Activated CD8-positive, alpha-beta memory T cell treated with anti-CD3 and anti-CD28 coated beads for 1 hour (primary cell): ENCODE measurements at places on chromosomes 7 and 10.

DNA sequence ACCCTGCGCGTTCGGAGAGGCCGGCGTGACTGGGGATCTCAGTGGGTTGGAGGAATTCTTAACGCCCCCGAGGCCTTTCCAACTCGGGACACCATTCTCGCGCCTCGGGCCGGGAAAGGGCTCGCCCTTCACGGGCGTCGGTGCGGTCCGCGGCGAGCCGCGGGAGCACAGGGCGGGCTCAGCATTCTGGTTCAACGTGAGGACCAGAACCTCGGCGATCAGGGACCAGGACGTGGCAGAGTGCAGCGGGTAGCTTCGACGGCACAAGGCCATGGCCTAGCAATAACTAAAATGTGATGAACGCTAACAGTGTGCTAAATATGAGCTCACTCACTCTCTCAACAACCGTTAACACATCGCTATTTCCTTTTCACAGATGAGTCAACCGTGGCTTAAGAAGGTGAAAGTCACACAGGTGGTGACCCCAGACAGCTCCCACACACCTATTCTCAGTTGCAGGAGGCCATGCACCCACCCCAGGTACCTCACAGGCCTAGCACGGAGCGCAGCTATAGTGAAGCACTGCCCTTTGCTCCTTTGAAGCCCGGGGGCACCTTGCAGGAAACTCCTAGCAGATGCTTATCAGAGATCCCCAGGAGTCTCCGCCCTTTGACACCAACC, 4.5 kb upstream of the EMX2 start:
- DNase-seq: no peak

GRCh38 chr10:110706690-110707098, 62.6 kb downstream of the RBM20 start:
- no peak for DNase-seq

- DNase-seq: no peak
These were observed 167.0 kb upstream of the RHOBTB1 start for GRCh38 chr10:61110936-61111335.

- no peak for DNase-seq
These were observed 5.5 kb downstream of the CREB3L2 start for GRCh38 chr7:137996386-137996851.

GRCh38 chr7:11737723-11738122, 94.3 kb downstream of the THSD7A start:
- no peak for DNase-seq

DNA sequence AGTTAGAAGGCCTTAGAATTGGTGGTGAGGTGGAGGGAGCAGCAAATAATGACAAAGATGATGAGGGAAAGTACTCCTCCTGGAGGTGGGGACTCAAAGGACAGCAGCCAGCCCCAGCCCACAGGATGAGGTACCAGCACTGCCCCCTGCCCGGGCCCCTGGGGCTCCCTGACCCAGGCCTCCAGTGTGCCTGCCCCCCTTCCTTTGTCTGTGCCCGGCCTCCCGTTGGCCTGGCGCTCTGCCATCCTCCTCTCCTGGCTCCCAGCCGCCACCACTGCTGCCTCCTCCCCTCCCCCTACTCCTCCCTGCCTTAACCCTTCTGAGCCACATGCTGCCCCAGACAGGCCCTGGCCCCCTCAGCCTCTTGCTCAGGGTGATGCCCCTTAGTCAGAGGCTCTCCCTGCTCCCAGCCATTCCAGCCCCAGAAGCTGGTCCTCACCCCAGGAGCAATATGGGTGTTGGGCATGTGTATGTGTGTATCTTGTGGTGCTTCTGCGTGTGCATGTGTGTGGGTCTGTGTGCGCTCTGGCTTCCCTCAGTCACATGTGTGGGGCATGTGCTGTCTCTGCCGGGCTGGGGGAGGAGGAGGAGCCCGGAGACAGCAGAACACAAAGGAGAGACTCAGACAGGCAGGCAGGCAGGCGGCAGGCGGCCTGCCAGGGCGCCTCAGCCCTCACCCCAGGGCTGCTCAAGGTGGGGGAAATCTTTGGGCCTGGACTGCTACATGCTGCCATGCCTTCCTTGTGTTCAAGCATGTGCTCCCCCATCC, 2.6 kb downstream of the LDB1 start:
- no peak for DNase-seq

GRCh38 chr10:80924063-80924952, 386.6 kb downstream of the SH2D4B start:
- DNase-seq: no peak
